ENCODE measurements at places on chromosomes 1 and 21.

DNA sequence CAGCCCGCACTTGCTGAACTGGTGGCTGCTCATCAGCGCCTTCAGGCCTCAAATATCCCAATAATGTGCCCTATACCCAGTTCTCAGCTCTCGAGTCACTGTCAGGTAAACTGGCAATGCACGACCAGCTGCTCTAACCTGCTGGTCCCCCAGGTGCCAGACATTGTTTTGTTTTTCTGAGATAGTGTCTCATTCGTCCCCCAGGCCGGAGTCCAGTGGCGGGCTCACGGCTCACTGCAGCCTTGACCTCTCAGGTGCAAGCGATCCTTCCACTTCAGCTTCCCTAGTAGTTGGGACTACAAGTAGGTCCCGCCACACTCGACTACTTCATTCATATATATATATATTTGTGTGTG, 1.0 kb upstream of the NADK start:
- DNase-seq: no peak

- no peak for DNase-seq
Observed at GRCh38 chr1:51515312-51515960, 3.6 kb downstream of the EPS15 start.

DNA sequence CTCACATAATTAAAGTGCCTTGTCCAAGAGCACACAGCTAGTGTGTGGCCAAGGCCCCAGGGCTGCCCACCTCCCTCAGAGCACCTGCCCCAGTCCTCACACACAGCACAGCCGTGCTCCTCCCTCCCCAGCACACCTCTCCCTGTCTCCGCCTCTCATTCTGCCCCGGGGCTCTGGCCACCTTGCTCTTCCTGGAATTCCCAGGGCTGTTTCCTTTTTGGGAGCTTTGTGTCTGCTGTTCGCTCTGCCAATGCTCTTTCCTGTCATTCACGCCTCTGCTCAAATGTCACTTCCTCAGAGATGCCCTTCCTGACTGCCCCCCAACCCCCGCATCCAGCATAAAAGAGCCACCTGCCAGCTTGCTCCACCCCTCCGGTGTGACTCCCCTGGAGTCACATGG, 13.3 kb downstream of the SLC6A17 start:
- no peak for DNase-seq

DNA sequence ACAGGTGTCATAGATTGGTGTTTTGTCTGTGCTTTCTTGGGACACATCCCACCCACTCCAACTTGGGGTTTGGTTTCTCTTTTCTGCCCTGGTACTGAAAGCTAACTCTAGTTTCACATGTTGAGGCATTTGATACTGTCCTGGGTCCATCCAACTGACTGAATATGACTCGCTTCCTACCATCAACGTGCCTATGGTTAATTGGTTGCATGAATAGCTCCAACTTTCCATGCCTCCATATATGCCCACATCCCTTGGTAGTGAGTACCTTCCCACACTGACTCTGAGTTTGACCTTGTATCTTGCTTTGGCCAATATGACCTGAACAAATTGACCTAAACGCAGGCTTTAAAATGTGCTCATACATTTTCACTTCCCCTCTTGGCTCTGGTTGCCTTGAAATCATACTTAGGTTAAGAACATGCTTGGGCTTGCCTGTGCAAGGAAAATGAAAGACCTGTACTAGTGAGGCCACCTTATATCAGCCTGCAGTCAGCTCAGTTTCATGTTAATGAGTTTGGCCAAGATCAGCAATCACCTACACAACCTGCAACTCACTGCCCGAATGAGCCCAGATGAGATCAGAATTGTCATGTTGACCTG, 81.0 kb upstream of the KCNK2 start:
- no peak for DNase-seq

GRCh38 chr1:33086384-33086850, 5.5 kb downstream of the AZIN2 start:
- DNase-seq: no peak

- no peak for DNase-seq
Observed at GRCh38 chr1:235025422-235025984, 103.1 kb downstream of the TOMM20 start.

- no peak for DNase-seq
Observed at GRCh38 chr1:21099034-21099868, 77.4 kb downstream of the EIF4G3 start.

- no peak for DNase-seq
Observed at GRCh38 chr1:147753081-147753480, 7.3 kb downstream of the GJA5 start.

- no peak for DNase-seq
Observed at GRCh38 chr1:153929981-153930948, 7.5 kb upstream of the GATAD2B start.

DNA sequence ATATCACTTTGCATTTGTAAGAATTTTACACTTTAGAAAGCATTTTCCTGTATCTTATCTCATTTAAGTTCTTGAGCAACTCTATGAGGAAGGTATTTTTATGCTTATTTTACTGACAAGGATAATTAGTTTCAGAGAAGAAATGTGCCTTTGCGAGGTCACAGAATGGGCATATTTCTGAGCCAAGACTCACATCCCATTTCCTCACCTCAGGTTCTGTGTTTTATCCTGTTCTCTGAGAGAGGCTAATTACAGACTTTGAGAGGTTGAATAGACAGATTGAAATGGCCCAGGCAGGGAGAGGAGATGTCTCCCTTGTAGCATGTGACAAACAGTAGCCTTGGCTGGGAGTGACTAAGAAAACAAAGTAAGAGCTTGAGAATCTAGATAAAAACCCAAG, 39.1 kb upstream of the ZC3H11B start:
- no peak for DNase-seq

GRCh38 chr1:223227031-223227430, 84.0 kb upstream of the TLR5 start:
- DNase-seq: no peak

DNA sequence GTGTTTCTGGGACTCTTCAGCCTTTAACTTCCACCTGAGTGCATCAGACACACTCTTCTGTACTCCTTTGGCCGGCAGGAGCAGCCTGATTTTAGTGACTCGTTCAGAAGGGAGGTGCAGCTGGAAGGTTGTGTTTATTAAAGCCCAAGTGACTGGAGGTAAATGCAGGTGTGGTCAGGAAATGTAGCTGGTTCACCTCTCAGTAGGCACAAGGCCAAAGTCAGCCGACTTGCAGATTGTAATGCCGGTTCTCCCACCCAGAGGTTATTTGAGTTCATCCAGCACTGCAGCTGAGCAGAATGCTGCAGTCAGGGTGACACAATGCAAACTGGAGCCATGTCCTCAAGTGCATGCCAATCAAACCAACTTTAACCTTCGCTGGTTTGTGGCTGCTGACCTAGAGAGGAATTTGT, 91.5 kb downstream of the SPATA46 start:
- no peak for DNase-seq

DNA sequence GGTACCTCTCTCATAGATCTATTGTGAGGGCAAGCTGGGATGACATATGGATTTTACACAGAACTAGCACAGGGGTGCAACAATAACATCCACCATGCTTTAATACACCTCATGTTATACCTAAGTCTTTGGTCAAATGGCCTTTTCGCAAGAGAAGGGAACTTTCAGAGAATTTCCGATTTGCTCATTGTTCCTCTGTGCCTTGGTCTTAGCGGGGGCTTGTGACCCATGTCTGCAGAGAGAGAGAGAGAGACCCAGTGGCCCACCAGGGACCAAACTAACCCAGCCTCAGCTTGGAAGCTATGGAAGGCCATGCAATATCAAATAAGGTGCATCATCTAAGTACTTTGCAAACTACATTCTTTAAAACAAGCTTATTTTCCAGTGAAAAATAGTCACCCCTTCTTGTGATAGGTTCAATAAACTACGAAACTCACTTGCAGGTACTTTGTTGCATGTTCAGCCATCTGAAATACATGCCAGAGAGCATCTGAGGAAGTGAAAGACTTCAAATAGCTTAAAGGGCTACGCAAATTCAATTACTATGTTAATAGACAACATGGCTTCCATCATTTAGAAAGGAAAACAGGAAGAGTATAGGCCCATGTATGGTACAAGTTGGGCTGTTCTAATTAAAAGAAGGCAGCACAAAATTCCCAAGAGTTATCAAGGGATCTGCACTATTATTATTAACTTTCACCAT, 100.7 kb downstream of the KCNN3 start:
- no peak for DNase-seq

DNA sequence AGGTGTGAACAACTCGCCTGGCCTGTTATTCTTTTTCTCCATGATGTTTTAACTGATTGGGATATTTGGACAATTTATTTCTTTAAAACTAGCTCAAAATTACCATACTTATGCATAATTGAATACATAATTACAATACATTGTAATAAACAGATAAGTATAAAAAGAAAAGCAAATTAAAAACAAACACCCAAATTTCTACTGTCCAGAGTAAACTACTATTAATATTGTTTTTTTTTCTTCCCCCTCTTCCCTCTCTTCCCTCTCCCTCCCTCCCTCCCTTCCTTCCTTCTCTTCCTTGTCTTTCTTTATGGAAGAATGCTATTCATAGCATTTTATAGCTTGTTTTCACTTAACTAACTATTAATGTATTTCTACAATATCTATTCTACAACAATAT, 117.7 kb upstream of the IVNS1ABP start:
- DNase-seq: no peak

GRCh38 chr21:25664491-25664931, 25.5 kb downstream of the JAM2 start:
- DNase-seq: no peak

- no peak for DNase-seq
Observed at GRCh38 chr1:185375583-185375982, 58.5 kb upstream of the IVNS1ABP start.

DNA sequence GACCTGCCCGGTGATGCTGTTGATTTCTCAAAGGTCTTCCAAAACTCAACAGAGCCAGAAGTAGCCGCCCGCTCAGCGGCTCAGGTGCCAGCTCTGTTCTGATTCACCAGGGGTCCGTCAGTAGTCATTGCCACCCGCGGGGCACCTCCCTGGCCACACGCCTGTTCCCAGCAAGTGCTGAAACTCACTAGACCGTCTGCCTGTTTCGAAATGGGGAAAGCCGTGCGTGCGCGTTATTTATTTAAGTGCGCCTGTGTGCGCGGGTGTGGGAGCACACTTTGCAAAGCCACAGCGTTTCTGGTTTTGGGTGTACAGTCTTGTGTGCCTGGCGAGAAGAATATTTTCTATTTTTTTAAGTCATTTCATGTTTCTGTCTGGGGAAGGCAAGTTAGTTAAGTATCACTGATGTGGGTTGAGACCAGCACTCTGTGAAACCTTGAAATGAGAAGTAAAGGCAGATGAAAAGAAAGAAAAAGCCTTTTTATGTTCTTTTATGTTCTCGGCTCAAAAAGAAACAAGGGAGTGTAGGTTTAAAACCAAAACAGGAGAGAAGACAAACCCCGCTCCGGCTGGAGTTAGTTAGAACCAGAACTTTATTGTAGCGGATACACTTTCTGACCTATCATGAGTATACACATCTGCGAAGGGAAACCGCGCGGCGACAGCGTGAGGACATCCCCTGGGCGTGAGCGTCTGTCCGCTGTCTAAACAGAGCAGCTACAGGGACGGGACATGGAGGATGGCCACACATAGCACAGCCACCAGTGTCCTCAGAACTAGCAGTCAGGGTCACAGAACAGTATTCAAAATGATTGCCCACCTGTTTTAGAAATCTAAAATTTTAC, 77.1 kb downstream of the PIK3CD start:
- DNase-seq: no peak

DNA sequence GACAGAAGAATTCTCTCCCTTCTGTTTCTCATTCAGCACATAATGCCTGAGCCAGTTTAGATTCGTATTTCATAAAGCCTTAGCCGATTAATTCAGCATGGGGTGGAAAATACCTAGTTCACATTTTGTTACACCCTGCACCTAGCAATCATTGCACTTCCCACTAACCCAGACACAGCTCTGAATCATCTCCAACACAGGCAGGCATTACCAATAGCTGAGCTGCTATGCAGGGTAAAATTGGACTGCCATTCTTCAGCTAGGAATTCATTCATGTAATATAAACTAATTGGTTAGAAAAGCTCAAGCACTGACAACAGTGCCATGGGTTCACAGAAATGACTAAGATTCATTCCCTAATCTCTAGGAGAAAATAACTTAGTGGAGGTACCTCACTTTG, 26.9 kb upstream of the NKAIN1 start:
- no peak for DNase-seq

- DNase-seq: no peak
Observed at GRCh38 chr1:75334876-75335389, 200.7 kb downstream of the LHX8 start.

- DNase-seq: no peak
Observed at GRCh38 chr1:168720839-168721238, 8.2 kb downstream of the DPT start.

- DNase-seq: peak; percentile 65
Observed at GRCh38 chr21:35138665-35139381, 89.7 kb upstream of the RUNX1 start.

GRCh38 chr1:204465546-204466415, 28.8 kb downstream of the PIK3C2B start:
- no peak for DNase-seq

DNA sequence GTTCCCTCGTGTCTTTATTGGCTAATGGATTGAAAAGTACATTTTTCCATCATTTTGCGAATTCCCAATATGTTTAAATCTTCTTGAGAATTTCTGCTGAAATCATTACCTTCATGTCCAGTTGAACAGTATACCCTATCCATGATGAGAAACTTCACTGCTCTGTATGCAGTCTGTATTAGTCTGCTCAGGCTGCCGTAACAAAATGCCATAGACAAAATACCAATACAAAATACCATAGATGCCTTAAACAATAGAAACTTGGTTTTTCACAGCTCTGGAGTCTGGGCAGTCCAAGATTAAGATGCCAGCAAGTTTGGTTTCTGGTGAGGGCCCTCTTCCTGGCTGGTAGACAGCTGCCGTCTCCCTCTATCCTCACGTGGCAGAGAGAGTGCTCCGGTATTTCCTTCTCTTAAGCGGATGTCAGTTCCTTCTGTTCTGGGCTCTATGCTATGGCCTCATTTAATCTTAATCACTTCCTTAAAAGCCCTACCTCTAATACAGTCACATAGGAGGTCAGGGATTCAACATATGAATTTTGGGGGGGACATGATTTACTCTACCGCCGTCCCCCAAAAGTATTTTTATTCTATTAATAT, 27.0 kb downstream of the CXADR start:
- no peak for DNase-seq

GRCh38 chr1:151175041-151175741, 590 bp downstream of the TMOD4 start:
- DNase-seq: no peak

DNA sequence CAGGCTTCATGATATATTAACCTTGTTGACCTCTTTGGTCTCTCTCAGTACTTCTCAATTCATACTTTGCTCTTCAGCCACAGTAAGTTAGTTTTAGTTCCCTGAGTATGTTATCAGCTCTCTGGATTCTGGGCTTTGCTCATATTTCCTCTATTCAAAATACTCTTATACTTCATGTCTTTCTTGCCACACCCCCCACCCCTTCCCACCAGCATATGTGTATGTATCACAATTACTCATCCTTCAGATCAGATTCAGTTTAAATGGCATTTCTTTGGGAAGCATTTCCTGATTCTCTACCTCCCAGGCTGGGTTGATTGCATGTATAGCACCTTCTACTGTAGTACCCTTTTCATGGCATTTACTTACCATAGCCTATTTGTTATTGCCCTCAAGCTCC, 28.3 kb downstream of the SLC30A7 start:
- no peak for DNase-seq

- DNase-seq: no peak
Observed at GRCh38 chr1:206570529-206570928, 41.7 kb downstream of the EIF2D start.

- no peak for DNase-seq
Observed at GRCh38 chr1:157155658-157156057, 17.5 kb upstream of the ETV3 start.

Measured in stimulated activated CD8-positive, alpha-beta memory T cell treated with anti-CD3 and anti-CD28 coated beads, Interleukin-15, amount 100 ng/mL, for 4 hours (primary cell).